ENCODE measurements at places on chromosomes 6 and 20.

DNA sequence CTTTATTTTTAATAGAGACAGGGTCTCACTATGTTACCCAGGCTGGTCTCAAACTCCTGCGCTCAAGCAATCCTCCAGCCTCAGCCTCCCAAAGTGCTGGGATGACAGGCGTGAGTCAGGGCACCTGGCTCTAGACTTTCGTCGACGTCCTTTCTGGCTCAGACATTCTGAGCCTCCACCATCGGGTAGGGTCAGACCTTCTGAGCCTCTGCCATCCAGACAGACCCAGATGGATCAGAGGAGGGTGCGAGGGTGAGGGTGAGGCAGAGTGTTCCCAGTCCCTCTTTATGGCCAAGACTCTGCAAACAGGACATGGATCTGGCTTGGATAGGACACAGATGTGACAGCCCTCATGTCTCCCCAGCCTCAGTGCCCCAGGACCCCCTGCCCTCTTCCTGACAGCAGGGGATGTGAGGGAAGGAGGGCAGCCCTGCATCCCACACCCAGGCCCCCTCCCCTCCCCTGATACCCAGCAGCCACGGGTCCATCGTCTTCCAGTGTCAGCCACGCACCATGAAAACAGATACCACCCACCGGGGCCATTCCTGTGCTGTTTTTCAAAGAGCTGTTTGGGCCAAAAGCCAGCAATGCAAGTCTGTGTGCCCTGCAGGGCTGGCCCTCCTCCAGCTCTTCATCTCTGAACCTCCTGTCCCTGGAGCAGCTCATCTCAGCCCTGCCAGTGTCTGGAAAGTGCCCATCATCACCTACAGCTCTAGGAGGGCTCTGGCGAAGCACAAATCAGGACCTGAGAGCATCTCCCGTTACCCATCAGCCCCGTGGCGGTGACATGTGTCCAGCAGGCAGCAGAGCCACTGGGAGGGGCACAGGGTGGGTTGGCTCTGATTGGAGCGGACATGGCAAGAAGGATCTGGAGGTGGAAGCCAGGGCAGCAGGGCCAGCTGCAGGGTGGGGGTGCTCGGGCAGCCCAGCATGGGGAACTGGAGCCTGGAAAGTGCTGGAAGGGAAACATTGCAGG lies 208.4 kb downstream of the PREX1 start:
- DNase-seq, result peak; percentile 41

GRCh38 chr6:100322886-100323285 lies 141.8 kb downstream of the SIM1 start:
- no peak for DNase-seq

GRCh38 chr20:51431321-51431720 lies 111.2 kb downstream of the NFATC2 start:
- no peak for DNase-seq

GRCh38 chr6:49468042-49468441 lies 4.9 kb downstream of the CENPQ start:
- no peak for DNase-seq

GRCh38 chr20:42688576-42688975 lies 501.1 kb downstream of the PTPRT start:
- peak; percentile 54 for DNase-seq

DNA sequence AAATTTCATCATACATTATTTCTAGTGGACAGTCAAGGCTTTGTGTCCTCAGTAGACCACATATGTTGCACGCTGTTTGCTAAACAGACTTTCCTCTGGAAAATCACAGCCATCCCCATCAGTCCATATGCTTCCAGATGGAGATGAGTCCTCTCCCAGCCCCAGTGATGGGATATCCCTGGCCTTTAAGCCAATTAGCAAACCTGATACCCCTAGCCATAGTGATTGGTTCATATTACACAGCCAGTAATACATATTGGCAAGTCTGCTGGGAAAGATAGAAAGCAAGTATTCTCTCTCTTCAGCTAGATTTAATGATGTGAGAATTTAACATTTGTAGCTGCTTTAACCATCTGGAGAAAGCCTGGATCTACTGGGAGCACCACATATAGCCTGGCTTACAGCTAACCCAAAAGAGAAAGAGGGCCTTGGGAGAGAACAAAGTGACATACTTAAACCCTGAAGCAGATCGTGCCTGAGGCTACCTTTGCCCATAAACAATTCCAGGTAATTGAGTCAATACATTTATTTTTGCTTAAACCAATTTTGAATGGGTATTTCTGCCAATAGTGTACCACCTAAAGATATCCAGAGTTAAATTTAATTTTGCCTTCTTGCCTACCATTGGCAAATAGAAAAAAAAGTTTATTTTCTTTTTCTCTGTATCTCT lies 103.5 kb upstream of the HIVEP1 start:
- no peak for DNase-seq

DNA sequence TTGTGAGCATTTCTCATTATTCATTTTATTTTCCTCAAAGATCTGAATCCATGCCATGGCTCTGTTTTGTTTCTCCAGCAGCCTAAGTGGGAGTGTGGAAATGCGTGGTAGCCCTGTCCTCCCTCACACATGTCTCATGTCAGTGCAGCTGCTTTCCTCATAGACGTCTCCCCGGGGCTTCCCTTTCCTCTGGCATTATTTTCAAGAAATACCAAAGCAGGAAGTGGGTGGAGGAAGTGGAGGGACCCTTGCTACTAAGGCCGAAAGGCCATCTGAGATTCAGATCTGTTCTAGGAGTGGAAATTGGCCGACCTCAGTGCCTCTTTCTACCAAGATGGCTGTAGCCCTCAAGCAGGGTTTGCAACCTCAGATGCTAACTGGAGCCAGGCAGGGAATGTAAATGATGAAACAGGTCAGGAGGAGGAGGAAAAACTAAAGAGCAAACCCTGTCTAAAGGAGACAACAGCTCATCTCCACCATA lies 420.9 kb upstream of the PLCB4 start:
- DNase-seq, result no peak

DNA sequence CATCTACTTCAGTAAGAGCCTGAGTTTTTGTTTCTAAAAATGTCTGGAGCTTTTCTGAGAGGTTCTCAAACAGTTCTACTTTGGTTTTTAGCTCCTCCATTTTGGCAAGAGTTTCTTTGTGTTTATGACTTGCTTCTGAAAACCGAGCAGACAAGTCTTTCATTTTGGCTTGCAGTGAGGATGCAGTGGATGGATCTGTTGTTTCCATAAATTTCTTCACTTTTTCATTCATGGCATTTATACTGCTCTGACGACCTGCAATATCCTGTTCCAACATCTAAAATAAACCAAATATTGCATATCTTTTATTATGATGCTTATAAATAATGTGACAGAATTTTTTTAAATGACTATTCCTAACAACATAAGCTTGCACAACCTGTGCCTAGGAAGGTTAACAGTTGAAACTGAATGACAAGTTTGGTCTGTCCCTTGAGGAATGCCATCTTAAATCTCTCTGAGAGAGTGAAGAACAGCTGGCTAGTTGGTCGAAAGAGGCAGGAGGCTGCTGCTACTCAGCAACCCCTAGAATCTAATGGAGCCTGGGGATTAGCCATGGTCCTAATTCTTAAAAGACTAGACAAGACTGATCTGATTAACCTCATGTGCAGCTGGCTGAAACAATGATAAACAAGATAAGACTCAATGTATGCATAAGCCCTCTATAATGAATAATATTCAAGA lies 69.8 kb downstream of the DST start:
- no peak for DNase-seq

DNA sequence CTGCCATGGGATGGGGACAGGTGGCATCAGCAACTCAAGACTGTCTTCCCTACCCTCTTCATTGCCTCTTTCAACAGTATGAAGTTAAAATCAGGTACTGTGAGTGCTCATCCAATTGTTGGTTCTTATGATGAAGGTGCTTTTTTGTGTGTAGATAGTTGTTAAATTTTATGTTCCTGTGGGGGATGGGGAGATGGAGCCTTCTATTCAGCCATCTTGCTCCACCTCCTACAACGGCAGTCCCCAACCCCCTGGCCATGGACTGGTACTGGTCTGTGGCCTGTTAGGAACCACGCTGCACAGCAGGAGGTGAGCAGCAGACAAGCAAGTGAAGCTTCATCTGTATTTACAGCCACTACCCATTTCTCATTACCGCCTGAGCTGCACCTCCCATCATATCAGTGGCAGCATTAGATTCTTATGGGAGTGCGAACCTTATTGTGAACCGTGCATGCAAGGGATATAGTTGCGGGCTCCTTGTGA lies 47.8 kb upstream of the TOP1 start:
- no peak for DNase-seq

GRCh38 chr6:123966618-123967017 lies 163.0 kb downstream of the NKAIN2 start:
- no peak for DNase-seq

- DNase-seq, result no peak
Observed at GRCh38 chr6:106975738-106976064, 1.2 kb upstream of the CD24 start.

GRCh38 chr6:41650120-41650519 lies 11.9 kb downstream of the MDFI start:
- no peak for DNase-seq

DNA sequence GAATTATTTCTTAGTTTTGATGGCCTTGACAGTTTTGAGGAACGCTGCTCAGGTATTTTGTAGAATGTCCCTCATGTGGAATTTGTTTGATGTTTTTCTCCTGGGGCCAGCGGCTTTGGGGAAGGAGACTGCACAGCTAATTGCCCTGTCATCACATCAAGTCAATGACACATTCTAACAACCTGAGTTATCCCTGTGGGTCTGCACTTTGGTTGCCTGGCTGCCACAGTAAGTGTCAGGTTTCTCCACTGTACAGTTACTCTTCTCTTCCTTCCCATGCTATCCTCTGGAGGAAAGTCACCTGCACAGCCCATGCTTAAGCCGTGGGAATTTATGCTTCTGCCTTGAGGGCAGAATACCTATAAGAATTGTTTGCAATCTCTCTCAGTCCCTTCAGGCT lies 1.4 kb upstream of the TREML4 start:
- no peak for DNase-seq

DNA sequence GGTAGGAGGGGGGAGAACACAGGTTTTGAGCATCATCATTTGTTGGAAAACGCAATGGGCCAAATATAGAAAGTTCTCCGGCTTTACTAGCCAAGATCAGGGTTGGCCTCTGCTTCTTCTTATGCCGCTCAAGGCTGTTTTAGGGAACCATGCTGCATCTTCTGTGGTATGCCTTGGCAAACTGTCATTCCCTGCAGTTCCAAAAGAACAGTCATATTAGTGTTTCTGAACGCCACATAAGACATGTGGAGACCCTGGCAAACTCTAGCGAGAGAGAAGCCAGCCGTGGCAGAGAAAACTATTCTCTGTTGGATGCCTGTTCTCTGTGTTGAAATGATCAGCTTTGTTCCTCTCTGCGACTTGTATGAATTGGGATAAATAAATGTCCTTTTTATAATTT lies 10.8 kb downstream of the ACTR5 start:
- DNase-seq, result no peak

- DNase-seq, result no peak
Observed at GRCh38 chr20:41499961-41500725, 118.0 kb downstream of the CHD6 start.

DNA sequence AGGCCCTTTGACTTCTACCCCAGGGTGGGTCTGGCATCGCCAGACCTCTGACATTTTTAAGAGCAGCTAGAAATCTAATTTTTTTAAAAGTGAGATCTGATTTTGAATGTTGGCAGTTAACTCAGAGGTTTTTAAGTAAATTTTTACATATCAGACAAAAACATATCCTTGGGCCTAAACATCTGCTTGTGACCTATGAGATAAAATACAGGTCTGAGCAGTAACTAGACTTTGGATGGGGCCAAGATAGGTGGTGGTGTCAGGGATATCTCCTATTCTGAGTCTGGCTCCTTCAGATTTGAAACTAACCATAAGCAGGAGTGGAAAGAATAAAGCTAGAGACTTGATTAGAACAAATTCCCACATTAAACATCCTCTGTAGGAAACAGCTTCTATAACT lies 17.6 kb downstream of the RALY start:
- DNase-seq, result no peak

GRCh38 chr6:73667798-73668197 lies 14.0 kb upstream of the SLC17A5 start:
- no peak for DNase-seq

GRCh38 chr6:138620630-138621029 lies 121.3 kb upstream of the NHSL1 start:
- no peak for DNase-seq

DNA sequence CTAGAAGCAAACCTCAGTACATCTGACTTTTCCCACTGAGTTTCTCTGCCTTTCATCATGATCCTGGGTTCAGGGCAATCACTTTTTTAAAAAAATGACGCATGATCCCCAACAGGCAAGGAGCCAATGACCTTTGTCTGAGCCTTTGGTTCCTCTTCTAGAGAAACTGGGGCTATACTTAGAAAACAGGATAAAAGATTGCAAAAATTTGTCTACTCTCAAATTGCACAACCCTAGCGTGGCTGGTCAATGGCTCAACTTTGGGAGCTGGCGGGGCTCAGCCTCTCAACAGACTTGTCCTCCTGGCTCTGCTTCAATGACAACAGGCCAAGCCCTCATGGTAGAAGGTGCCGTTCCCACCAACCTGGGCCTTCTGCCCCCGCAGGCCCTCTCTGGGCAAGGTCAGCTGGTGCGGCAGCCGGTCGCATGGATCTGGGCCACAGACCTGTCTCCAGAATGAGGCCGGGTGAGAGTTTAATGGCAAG lies 48.7 kb downstream of the PDYN start:
- DNase-seq, result peak; percentile 28

GRCh38 chr20:48875233-48875913 lies 46.1 kb upstream of the ARFGEF2 start:
- DNase-seq, result no peak

DNA sequence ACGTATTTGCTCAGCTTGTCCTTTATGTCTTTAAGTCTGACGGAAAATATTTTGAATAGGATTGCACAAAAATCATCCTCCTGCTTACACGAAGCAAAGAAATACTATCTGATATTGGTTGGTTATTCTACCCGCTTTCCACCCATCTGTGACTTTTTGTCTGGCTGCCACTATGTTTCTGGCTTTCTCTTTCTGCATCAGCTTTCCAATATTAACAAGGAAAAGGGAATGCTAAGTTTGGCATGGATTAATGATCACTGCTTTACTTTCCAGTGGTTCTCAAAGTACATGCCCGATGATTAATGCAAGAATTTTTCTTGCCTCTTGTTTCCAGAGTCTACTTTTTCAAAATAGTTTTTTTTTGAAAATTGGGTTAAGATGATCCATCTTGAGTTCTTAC lies 57.0 kb downstream of the RNF144B start:
- no peak for DNase-seq

GRCh38 chr20:50389438-50389807 lies 120.8 kb upstream of the PTPN1 start:
- no peak for DNase-seq

GRCh38 chr20:40322941-40323340 lies 366.1 kb downstream of the MAFB start:
- DNase-seq, result no peak

GRCh38 chr20:45087097-45087790 lies 13.7 kb downstream of the KCNS1 start:
- DNase-seq, result no peak

- no peak for DNase-seq
Observed at GRCh38 chr20:36540551-36541211, 638 bp upstream of the MYL9 start.

- DNase-seq, result no peak
Observed at GRCh38 chr6:53540129-53540692, 4.7 kb downstream of the GCLC start.

Data from hepatocyte (in vitro differentiated cells).